Right renal pelvis (tissue), 4 donors: ENCODE measurements at places on chromosomes 3 and 15.
A peak's percentile ranks its signal among the peaks of the same experiment; 100 is the strongest.

DNA sequence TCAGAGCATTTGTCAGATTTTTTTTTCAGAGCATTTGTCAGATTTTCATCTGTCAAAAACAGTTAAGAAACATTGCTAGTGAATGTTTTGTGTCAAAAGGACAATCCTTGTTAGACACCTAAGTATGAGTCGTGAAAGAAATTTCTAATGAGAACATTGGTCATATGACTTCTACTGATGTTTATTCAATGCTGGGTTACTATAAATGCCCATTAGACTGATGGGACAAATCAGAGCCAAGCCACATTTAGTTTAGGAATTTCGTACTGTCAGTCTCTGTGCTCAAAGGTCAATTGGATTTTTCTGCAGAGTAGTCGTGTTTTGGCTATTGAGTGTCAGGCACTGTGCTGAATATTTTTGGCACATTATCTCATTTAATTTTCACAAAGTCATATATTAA is 31.6 kb downstream of the TSC22D2 start:
- DNase-seq = no peak

GRCh38 chr15:70097063-70097320 is 725 bp downstream of the TLE3 start:
- DNase-seq = no peak

DNA sequence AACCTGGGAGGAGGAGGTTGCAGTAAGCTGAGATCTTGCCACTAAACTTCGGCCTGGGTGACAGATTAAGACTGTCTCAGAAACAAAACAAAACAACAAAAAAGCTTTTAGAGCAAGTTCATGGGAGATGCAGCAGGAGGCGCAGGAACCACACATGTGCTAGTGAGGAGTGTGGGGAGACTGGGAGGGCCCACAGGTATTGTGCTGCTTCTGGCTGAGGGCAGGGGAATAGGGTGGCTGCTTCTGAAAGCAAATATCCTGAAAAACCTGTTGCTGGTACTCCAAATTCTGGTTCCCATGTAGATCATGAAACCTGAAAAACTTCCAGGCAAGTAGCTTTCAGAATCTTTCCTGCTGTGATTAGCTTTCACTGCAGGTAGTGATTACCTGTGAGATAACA is 22.1 kb downstream of the TYRO3 start:
- no peak for DNase-seq

DNA sequence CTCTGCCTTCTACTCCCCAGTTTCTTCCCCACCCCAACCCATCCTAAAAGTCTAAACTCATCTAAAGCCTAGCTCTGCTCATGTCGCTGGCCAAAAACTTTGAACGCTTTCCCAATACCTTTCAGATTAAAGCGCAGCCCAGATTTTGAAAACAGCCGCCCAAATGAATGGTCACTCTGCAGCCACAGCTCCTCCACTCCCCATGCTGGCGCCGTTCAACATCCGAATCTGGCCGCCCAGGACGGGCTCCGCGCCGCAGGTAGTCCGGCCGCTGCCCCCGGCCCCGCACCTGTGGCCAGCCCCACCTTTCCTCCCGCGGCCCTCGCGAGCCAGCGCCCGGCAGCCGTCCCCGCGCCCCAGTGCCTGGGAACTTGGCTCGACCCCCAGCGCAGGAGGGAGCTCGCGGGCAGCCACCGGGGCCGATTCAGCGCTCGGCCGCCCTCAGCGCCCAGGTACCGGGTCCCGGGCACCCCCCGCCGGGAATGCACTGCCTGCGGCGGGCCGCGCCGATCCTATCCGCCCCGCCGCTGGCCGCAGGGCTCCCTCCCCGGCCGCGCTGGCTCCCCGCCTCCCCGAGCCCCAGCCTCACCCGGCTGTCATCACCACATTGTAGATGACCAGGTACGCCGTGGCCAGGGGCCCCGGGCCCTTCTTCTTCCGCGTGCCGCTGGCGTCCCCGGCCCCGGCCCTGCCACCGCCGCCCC is 417 bp downstream of the HACD2 start:
- DNase-seq = peak; percentile 16

DNA sequence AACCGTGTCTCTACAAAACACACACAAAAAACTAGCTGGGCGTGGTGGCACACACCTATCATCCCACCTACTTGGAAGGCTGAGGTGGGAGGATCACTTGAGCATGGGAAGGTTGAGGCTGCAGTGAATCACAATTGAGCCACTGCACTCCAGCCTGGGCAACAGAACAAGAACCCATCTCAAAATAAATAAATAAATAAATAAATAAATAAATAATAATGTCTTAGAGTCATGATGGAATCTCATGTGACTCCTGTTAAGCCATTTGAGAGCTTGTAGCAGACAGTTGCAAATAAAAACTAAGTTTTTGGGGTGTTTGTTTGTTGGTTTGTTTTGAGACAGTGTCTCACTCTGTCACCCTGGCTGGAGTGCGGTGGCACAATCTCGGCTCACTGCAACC is 33.2 kb downstream of the SLC12A1 start:
- no peak for DNase-seq

GRCh38 chr15:68583936-68584755 is 5.4 kb downstream of the CORO2B start:
- DNase-seq = no peak

DNA sequence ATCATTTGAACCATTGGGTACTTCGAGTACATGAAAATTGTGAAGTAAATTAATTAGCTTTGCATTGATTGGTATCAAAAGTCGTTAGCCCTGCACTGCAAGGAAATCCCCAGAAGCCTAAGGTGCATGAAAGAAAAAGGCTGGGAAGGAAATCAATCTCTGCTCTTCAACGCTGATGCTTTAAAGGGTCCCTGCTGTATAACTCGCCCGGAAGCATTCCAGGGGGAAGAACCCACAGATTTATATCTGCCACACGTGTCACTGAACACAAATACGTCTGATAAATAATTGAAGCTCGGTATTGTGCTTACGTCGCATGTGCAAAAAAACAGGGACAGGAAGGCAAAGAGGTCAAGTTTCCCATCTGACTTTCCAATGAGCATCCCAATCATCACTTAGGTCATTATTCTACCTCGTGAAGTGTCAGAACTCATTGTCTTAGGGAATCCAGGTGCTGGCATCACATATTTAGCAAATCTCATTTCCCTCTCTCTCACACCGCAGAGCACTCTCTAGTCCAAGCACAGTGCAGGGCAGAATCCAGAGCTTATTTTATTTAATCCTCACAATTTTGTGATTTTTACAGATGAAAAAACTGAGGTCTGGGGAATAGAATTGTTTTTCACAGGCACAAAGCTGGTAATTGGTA is 804.4 kb upstream of the CFAP20DC start:
- no peak for DNase-seq

GRCh38 chr15:100343251-100343650 is 1.5 kb upstream of the ADAMTS17 start:
- DNase-seq = no peak

DNA sequence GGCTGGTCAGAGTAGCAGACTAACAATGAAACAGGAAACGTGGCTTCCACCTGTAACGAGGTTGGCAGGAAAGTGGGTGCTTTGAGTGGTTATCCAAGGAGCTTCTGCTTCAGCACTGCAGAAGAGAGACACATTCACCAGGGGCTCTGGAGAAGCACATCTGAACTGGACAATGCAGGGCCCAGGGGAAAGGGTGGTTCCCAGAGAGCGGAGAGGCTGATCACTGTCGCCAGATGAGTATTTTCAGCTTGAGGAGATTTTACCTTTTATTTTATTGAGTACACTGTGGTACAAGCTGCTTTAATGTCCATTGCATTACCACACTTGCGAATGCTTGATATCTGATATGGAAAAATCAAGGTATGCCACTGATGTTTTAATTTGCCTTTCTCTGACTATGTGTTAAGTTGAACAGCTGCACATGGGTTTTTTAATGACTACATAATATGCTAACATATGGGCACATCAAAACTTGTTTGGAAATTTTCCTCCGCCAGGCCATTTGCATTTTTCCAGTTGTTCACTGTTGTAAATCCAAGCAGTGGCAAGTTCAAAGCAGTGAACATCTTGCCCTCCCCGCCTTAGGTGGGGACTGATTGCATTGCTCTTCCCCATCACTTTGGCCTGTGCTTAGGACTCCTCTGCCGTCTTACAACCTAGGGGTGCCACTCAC is 52.1 kb downstream of the LRTM1 start:
- DNase-seq = no peak

- DNase-seq = no peak
Measured at GRCh38 chr15:36761132-36761847, 181.9 kb downstream of the CDIN1 start.
